Nephron progenitor cell (in vitro differentiated cells): ENCODE measurements at places on chromosomes 1 and 21.

DNA sequence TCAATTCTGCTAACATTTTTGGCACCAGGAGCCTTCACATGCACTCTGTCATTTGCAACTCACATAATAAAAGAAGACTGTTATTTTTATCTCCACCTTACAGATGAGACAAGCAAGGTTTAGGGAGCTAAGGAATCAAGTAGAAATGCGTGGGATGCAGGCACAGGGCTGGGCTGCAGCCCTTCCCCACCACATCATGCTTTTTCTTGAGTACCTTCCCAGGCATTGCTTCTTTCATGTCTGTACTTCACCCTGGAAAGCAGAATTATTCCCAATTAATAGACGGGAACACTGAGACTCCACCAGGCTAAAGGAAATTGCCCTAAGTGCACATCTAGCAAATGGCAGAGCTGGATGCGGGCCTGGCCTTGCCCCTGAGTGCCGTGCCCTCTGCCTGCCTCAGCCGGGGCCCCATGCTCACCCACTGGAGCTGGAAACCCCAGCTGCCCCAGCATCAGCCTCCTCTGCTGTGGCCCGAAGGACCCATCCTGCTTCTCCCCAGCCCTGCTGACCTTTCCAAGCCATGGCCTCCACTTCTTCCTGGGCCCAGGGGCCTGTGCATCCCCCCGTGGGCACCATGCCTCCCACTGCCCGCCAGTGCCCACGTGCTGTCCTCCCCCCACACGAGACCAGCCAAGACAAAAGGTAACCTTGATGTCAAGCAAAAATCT is 257.5 kb downstream of the TOMM20 start:
- DNase-seq, result no peak

DNA sequence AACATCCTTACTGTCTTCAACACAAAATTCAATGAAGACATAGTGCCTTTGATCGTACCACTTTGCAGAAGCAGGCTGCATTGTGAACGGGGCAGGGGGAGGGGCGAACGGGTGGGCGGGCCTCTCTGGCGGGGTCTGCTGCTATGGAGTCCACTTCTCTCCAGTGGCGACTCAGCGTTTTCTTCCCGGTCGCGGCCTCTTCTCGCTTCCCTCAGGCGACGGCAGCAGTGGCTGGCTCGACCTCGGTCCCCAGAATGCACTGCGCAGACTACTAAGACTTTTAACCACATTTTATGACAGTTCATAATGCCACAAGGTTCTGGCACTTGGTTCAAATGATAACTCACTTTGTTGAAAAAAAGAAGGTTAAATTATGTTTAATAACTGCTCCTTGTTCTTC is 21.2 kb downstream of the GBP2 start:
- no peak for DNase-seq

DNA sequence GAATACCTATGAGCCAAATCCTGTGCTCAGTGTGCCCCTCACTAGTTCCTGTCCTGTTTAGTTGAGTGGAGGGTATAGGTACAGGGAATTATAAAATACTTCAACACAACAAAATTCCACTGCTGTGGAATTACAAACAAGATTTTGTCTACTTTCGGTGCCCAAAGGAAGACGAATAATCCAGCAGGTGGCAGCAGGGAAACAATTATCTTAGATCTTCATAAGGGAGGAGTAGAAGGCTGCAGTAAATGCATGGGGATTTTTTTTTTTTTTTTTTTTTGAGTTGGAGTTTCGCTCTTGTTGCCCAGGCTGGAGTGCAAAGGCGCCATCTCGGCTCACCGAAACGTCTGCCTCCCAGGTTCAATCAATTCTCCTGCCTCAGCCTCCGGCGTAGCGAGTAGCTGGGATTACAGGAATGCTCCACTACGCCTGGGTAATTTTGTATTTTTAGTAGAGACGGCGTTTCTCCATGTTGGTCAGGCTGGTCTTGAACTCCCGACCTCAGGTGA is 2.0 kb upstream of the PIP5K1A start:
- DNase-seq, result peak; percentile 19

- no peak for DNase-seq
These were observed 22.2 kb upstream of the TMEM200B start for GRCh38 chr1:29145739-29146437.

GRCh38 chr1:119781434-119782210 is 12.9 kb upstream of the HMGCS2 start:
- DNase-seq, result no peak

GRCh38 chr1:147568551-147568950 is 27.2 kb downstream of the BCL9 start:
- DNase-seq, result no peak

DNA sequence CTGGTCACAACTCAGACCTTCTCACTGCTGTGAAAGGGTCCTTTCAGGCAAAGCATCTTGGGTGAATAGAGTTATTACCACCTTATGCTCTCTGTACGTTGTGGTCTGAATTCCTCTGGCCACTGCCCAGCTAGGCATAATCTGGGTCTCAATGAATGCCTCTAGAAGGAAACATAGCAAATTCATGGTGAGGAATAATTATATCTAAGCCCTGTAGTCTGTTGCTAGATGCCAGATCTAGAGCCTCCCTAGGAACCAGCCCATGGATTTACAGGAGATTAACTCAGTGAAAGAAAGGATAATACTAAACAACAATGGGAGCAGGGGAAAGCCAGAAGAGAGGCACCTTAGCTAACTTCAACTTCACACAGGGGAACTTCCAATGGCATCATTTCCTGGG is 2.4 kb upstream of the COL11A1 start:
- DNase-seq, result no peak

DNA sequence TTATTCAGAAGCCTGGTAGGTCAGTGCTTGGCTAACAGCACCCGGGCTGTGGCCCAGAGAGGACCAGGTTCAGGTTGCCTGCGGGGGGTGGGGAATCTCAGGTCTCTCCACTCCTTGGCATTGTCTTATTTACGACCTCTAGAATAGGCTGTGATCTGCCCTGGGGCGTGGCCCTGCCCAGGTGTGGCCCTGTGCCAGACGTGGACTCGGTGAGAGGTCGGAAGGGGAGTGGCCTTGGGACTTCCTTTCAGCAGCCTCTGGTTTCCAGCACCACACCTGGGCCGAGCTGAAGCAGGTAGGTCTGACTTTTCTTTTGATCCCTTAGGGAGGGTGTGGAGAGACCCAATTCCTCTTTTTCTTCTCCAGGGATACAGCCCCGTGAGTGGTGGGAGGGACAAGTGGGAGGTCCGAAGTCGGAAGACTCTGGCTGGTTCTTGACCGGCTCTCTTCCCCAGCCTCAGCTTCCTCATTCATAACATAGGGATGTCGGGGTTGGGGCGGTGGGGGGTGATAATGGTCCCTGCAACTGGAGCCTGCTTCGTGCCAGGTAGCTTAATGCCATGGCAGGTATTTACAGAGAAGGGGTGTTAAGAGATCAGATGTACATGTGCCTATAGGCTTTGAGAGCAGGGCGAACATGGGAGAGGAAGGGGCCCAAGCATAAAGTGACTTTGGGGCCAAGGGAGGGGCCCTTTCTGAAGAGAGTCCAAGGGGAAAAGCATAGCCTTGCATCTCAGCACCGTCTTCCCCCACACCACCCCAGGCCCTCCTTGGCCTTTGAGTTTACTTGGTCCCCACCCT is 16.5 kb downstream of the ACOT11 start:
- DNase-seq, result no peak

DNA sequence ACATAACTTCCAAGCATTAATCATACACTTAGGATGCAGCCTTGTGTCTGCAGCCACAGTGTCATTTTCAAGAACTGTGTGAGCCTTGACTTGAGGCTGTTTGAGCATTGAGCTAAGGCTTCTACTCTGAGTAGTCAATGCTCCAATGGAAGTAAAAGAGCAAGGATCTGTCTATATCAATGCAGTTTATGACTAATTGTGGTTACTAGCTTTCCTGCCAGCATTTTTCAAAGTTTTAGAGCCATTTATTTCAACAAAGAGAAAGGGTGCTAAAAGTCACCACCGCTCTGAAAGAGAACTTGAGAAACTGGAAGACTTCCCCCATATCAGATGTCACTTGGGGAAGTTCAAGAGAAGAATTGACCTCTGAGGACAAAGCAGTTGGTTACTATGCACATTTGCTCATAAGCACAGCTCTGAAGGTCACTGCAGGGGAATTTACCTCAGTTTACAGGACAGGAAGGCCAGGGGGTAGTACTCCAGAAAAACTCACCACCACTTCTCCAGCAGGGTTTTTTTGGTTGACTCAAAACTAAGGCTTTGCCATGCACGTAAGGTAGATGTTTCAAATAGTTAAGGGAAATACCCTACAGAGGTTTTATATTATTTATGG is 24.5 kb upstream of the RGS1 start:
- no peak for DNase-seq

DNA sequence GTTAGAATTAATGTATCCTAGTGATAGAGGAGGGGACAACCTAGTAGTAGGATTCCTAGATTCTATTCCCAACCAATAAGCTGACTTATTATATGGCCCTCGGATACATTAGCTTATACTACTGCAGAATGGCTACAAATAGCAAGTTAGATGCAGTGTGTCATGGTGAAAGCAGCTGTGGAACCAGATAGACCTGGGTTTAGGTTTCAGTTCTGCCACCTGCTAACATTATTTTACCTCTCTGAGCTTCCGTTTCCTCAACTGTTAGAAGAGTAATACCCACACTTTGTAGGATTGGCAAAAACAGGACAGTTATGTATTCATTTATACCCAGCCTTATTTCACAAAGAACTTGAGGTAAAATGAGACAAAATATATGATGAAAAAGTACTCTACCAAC is 21.6 kb upstream of the MAGOH start:
- DNase-seq, result no peak

- DNase-seq, result no peak
These were observed 37.6 kb downstream of the PRKCZ start for GRCh38 chr1:2087766-2088165.

GRCh38 chr1:33343539-33343938 is 22.6 kb upstream of the A3GALT2 start:
- DNase-seq, result no peak

DNA sequence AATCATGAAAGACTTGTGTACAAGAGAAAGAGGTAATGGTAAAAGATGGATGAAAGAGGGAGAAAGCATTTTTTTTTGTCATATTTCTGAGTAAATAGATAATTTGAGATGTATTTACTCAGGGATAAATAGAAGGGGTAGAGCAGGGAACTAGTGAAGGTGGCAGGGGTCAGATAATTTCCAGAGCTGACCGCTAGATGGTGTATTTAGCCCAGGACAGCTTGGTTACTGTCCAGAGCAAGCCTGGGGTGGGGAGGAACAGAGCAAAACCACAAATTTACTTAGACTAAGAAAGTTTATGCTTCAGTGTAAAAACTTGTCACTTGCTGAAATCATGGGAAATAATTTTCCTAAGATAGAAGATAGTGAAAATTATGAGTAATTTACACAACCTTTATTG is 91.5 kb downstream of the XCL2 start:
- no peak for DNase-seq

DNA sequence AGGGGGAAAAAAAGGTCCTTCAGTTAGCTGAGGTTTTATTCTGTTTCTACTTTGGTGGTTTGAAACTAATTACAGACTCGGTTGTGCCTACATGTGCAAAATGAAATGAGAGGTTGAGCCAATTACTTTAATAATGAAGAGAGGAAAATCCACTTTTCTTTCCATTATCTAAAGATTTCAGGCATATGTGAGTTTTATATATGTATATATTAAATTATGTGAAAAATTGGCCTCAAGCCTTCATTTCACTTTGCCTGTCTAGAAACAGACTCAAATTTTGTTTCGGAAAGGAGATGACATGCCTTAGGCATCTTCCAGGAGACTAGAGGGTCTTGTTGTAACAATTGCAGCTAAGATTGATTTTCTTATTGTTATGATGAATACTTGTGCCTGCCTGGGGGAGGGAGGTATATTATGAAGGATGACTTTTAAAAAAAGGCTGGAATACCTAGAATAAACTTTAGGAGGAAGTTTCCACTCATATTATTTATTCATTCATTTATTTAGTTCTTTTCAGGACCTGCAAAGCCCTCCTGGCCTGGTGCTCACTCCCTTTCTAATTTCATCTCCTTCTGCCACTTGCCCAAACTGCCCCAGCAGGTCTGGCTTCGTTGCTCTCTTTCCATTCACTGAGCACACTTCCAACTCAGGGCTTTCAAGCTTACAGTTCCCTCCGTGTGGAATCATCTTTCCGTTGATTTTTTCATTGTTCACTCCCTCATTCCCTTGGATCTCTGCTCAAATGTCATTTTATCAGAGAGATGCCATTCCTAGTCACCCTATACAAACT is 94.2 kb upstream of the HOOK1 start:
- no peak for DNase-seq

- DNase-seq, result no peak
These were observed 182.9 kb upstream of the DPYD start for GRCh38 chr1:98103617-98104285.

DNA sequence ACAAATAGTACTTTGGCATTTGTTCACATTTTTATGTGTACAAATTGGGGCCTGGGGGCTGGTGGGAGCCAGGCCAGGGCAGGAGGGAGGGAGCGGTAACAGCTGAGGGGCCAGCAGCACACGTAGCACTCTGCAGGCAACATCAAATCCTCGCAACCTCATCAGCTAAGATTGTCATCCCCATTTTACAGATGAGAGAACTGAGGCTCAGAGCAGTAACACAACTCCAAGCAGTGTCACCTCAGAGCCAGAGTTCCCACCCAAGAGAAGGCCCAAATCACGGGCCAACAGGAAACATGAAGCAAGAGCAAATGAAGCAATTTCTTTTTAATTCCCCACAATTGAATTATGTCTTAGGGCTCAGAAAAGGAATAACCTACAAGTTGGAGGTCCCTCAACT is 14.1 kb downstream of the IFFO2 start:
- DNase-seq, result no peak

DNA sequence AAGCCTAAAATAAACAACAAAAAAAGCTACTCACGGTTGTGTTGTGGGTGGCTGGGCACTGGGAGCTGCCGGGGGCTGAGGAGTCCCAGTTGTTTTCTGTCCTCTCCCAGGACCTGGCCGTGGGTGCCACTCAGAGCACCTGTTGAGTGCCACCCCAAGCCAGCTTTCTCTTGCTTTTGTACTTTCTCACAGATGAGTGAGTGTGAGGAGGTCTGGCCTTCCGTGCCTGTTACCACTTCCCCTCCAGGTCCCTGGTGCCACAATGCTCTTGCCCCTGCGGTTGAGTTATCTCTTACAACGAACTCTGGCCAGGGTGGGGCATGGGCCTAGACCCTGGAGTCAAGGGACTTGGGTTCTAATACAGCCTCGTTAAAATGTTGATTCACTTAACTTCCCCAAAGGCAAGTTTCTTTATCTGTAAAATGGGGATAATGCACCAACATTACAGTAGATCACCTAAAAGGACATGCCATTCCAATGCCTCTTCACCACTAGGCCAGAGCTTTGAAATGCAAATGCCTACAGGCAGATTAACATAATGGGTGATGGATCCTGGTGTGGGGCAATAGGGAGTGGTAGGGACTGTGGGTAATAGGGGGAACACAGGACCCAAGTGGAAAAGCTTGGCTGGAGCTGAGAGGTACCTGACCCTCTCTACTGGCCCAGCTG is at the start of gene CNR2:
Gene CNR2, minus strand, starts transcription at position 151 of the 669 bp plus-strand sequence. CDS start 37,745 bp downstream, outside the sequence.
- DNase-seq, result no peak

- no peak for DNase-seq
These were observed 18.1 kb upstream of the USP24 start for GRCh38 chr1:55233145-55233777.
